ENCODE measurements at places on chromosomes 6 and 20. TPM values are rescaled to one million over a fixed set of nuclear protein-coding genes. Genes with fewer than 3 reads are reported as not detected.

GRCh38 chr6:133369773-133370272, 128.7 kb downstream of the EYA4 start:
- no peak for DNase-seq

- no peak for DNase-seq
These were observed 2.2 kb downstream of the IFNGR1 start for GRCh38 chr6:137216875-137217553.

DNA sequence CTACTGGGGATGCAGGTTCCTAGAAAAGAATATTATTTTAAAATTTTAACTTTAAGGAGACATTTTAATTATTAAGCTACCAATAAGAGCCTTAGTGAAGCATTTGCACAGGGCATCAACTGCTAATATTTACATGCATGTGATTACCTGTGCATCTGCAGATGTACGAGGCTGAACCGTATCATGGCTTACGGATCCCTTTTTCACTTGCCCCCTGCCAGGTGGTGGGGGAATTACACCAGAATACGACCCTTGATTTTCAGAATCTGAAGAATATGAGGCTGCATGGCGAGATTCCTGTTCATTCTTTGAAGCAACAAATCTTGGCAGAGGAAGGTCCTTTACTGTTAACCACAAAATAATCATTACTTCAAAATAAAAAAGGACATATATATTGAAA, 42.7 kb downstream of the REPS1 start:
- no peak for DNase-seq

DNA sequence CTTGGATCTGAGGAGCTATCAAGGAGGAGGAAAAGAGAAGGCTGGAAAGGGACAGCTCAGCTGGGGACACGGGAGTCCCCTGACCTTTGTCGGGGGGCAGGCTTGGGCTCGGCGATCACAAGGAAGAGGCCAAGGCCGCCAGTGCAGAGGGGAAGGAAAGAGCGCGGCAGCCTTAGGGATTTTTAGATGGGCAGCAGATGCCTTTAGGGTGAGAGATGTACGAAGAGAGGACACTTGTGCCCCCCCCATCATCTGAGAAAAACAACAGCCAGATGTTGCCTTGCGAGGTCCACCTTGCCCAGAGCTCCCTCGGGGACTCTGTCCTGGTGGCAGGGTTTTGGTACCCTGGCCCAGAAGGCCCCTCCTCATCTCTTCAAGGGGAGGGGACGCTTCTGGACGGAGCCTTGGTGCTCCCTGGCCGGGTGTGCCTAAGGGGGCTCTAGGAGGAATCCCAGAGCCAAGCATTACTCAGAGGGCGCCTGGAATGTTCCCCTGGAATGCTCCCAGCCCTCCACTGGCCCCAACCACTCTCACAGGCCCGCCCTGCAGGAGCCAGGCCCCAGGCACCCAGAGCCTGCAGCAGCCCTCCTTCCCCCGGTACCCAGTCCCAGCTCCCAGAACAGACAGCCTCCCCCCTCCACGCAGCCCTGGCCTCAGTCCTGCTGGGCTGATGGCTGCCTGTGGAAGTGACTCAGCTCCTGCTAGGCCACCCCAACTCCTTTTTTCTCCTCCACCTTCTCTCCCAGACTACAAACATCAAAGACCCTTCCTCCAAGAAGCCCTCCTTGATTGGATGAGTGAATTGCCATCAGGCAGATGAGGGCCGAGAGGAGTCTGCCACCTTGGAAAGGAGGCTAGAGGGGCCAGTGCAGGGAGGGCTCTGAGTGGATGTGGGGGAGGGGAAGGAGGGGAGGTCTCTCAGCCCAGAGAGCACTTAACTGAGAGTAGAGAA, 1.8 kb downstream of the ADAM33 start:
- no peak for DNase-seq

DNA sequence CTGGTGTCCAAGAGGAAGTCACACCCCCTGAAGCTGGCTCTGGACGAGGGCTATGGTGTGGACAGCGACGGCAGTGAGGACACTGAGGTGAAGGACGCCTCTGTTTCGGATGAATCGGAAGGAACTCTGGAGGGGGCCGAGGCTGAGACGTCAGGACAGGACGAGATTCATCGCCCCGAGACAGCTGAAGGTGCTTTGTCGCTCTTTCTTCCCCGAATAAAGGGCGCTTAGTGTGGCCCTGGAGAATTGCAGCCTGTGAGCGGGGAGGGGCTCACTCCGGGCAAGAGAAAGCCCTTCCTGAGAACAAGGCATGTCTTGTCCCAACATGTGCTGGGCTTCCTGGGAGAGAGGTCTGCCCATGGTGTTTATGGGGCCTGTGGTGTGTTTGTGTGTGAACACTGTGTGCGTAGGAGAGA, 41.4 kb downstream of the MYT1 start:
- no peak for DNase-seq

DNA sequence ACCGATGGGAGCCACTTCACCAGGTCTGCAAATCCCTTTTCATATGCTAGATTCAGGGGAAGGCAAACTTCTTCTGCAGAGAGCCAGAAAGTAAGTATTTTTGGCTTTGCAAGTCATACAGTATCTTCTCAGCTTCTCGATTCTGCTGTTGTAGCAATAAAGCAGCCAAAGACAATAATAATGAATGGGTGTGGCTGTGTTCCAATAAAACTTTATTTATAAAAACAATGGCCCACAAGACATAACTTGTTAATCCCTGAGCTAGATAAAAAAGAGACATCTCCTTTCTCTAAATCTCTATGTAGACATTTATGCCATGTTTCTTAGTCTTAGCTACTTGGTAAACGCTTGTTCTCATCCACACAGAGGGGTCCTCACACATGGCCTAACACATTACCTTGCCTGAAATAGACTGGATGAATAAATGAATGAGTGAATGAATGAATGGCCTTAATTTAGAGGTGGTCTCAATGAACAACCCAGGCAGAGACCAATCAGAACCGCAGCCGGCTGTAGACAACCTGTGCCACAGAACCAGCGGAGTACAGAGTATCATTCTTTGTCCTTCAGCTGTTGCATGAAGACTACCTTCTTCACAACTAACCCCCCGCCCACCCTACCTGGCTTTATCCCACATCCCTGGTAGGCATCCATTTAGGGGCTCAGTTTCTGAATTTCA, 13.5 kb upstream of the PREX1 start:
- DNase-seq: no peak

DNA sequence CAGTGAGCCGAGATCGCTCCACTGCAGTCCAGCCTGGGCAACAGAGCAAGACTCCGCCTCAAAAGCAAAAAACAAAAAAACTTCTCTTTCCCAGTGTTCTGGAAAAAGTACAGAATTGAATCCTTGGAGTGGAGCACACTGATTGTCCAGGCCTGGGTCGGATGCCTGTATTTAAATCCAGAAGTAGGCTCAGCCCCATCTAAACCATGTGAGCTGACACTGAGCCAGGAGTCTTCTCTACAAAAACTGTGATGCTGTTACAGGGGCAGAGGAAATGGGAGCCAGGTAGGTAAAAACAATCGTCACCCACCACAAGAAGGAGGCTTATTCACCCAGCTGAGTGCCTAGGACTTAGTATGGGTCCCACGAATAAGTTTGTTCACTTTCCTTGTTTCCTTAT, 43.0 kb upstream of the PTPN1 start:
- DNase-seq: no peak

DNA sequence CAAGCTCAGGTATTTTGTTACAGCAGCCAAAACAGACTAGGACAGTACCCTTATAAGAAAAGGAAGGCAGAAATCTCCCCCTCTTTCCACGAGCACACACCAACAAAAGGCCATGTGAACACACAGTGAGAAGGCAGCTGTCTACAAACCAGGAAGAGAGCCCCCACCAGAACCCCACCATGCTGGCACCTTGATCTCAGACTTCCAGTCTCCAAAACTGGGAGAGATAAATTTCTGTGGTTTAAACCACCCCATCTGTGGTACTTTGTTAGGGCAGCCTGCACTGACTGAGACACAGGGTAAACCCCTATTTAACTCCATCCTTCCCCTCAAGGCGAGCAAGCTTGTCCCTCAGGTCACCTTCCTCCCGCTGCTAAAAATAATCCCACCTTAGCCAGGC, 475.8 kb upstream of the JARID2 start:
- DNase-seq: no peak

GRCh38 chr6:130716466-130716865, 110.7 kb upstream of the SMLR1 start:
- DNase-seq: no peak

DNA sequence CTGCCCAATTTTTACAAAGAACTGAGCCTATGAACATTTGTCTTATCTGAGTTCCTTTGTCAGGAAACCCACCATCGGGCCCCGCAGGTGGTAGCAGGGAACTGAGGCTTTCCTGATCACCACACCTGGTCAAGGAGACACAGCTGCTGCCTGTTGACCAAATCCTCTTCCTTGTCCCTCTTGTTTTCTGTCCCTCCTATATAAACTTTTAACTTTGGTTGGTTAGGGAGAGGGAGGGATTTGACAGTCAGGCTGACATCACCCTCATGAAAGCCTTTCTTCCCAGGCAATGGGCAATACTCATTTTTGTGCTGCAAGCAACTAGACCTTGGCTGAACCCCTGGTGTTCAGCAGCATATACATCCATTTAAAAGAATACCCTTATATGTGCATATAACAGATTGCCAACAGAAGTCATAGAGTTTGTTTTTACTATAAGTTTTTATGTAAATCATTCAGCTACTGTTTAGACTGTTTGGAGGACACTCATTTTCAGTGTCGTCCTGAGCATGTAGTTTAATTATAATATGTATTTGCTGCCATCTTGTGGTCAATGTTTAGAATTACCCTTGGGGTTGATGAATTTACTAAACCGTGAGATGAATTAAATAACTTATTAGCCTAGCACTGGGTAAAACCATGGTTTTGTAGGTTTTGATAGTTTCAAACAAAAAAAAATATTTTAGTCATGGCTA, 17.0 kb downstream of the CRISP1 start:
- peak; percentile 38 for DNase-seq

- peak; percentile 25 for DNase-seq
These were observed 204.8 kb upstream of the NOX3 start for GRCh38 chr6:155660251-155660977.

DNA sequence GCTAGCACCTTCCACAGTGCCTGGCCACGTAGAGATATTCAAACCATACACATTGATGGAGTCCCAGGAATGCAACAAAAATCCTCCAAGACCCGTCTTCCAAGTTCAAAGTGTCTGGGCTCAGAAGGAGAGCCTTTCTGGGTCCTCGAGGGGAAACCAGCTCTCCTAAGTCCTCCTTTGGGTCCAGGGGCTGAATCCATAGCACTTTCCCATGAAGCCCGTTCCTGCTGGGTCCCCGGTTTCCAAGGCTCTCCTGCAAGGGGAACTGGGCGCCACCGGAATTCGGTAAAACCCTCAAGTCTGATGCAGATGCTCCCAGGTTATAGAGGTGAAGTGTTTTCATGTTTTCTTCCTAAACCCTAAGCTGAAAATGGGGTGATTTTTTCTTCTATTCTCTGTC, 101.2 kb upstream of the SNX9 start:
- no peak for DNase-seq

DNA sequence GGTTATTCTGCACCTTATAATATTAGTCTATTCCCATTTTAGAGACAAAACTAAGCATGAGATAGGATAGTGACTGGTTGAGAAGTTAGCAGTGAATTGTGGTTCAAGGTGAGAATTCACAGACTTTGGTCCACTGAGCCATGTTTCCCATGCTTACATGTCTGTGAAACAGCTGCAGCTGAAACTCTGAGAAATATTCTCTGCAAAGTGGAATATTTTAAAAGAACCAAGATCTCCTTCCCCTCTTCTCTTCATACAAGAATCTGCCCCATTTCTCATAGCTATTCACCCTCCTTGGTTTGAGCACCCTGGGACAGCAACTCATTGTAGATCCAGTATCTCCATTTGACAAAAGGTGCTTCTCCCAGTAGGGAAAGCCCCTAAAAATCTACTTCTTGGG, 70.2 kb upstream of the TMEM170B start:
- DNase-seq: no peak

DNA sequence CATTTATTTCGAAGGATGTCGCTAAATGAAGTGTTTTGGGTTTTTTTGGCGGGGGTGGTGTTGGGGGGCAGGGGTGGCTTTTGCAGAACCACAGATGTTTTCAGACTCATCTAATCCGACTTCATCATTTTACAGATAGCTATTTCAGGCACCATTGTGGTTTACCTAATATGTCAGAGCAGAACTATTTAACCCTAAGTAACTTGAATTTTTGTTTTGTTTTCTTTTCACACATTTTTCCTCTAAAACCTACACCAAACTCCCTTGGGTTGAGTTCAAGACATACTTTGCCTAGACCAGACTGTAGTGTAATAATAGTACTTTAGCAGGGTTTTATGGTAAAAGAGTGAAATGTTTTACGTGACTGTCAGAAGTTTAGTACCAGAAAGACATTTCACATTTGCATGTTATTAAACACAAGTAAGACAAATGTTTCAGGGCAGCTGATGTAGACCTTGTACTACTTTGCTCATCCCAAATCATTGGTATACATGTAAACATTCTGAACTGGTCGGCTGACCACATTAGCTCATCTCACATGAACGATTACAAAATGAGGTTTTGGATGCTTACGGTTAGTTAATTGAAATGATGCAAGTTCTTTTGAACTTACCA, 37.7 kb downstream of the MAP3K4 start:
- DNase-seq: peak; percentile 5

DNA sequence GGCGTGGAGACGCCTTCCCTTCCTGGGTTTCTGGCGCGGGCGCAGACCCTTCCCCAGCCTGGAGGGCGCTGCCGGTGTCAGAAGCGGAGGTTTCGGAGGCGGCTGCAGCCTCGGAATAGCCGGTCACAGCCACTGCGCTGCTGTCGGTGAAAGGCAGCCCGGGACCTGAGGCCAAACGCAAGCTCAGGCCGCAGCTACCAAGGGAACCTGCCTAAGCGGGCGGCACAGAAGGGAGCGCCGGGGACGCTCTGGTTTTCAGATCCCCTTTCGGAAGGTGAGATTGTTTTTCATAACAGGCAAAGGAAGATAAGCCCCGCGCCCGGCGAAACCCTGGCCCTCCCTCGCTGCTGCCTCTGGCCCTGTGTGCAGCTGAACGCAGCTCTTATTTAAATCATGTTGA, 116.5 kb downstream of the FAM120B start:
- no peak for DNase-seq

The LGSN gene
- 1.4 TPM for polyA plus RNA-seq

The MAPK13 gene
- polyA plus RNA-seq: 23.2 TPM

The SMIM29 gene
- 9.5 TPM for polyA plus RNA-seq

The ATP9A gene
- polyA plus RNA-seq: 62.4 TPM

The GSTA4 gene
- 116 TPM for polyA plus RNA-seq

The CST5 gene
- polyA plus RNA-seq: 0.18 TPM

The OR12D3 gene
- polyA plus RNA-seq: not detected

The CGA gene
- 0.38 TPM for polyA plus RNA-seq
